Stimulated activated memory B cell treated with anti-CD40 and anti-IgM and Interleukin-4, amounts not matched to agents 10 μg/mL and 1 μg/mL and 100 μg/mL, for 72 hours (primary cell): ENCODE measurements at places on chromosomes 4 and X.
A peak's percentile ranks its signal among the peaks of the same experiment; 100 is the strongest.

DNA sequence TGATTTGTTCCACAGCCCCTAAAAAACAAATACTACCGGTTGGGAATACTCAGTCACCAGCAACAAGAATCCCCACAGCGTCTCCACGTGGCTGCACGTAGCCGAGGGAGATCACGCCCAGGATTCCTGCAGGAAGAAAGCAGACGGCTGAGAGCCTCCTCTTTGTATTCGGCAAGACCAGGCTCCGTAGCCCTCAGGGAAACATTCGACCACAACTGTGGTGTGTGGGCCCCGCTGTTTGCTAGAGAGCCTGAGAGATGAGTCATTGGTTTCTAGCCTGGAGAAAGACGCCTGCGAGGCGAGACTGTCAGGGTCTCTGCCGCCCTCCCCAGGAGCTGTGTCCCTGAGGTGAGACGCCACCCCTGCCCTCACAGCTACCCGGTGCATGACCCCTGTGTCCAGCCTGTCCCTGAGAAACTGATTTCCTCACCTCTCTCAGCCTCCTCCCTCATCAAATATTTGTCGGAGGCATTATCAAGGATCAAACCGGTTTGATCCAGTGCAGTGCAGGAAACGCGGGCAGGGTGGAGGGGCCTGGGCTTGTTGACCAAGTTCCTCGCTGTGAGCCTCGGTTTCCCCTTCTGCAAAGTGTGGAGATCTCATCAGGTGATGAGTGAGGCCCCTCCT lies 4.7 kb upstream of the S100P start:
- peak; percentile 86 for ATAC-seq
- H3K36me3 ChIP-seq: peaks cover 6% of the 10 kb centered on the region
- H3K4me1 ChIP-seq: peaks cover 18% of the 10 kb centered on the region
- H3K4me3 ChIP-seq: no peak overlapping the region

- ATAC-seq: no peak
- no peak overlapping the region for H3K27ac ChIP-seq
- peaks cover 6% of the 10 kb centered on the region for H3K4me1 ChIP-seq
- peaks cover 55% of the 10 kb centered on the region for H3K36me3 ChIP-seq
- H3K27me3 ChIP-seq: no peaks in the 10 kb centered on the region
Observed at GRCh38 chr4:10061650-10062415, 40.5 kb upstream of the SLC2A9 start.

- H3K4me1 ChIP-seq: no peaks in the 10 kb centered on the region
- no peak overlapping the region for H3K27ac ChIP-seq
- no peak for ATAC-seq
- H3K27me3 ChIP-seq: peaks cover 25% of the 10 kb centered on the region
Observed at GRCh38 chr4:87872028-87872427, 39.3 kb downstream of the MEPE start.

GRCh38 chr4:156970501-156971164 lies 966 bp downstream of the PDGFC start:
- H3K4me1 ChIP-seq: no peaks in the 10 kb centered on the region
- ATAC-seq: no peak
- H3K4me3 ChIP-seq: peak overlapping the region; percentile 2
- H3K36me3 ChIP-seq: no peaks in the 10 kb centered on the region

DNA sequence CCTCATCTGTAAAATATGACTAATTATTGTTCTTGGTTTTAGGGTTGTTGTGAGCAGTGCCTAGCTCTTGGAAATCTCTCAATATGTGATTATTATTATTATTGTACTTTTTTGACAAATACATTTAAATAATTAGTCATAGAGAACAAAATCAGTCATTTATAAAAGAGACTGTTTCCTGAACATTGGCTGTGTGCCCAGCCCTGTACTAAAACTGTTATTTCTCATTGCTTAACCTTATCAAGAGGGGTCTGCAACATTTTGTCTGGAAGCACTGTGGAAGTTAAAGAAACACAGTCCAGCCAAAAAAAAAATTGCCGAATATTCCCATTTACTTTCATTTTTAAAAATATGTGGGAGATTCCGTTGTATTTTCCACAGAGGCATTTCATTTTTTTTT lies 989.2 kb upstream of the SLIT2 start:
- H3K27ac ChIP-seq: no peak overlapping the region
- no peaks in the 10 kb centered on the region for H3K4me1 ChIP-seq
- H3K36me3 ChIP-seq: no peaks in the 10 kb centered on the region
- H3K27me3 ChIP-seq: no peaks in the 10 kb centered on the region
- no peak for ATAC-seq

GRCh38 chr4:104758574-104758973 lies 263.9 kb upstream of the CXXC4 start:
- H3K27ac ChIP-seq: no peak overlapping the region
- no peak overlapping the region for H3K4me3 ChIP-seq
- peak; percentile 24 for ATAC-seq
- no peaks in the 10 kb centered on the region for H3K36me3 ChIP-seq

GRCh38 chr4:98491899-98492559 lies 166.4 kb downstream of the TSPAN5 start:
- peaks cover 8% of the 10 kb centered on the region for H3K36me3 ChIP-seq
- peaks cover 27% of the 10 kb centered on the region for H3K4me1 ChIP-seq
- H3K27ac ChIP-seq: peak overlapping the region; percentile 30
- H3K27me3 ChIP-seq: no peaks in the 10 kb centered on the region

DNA sequence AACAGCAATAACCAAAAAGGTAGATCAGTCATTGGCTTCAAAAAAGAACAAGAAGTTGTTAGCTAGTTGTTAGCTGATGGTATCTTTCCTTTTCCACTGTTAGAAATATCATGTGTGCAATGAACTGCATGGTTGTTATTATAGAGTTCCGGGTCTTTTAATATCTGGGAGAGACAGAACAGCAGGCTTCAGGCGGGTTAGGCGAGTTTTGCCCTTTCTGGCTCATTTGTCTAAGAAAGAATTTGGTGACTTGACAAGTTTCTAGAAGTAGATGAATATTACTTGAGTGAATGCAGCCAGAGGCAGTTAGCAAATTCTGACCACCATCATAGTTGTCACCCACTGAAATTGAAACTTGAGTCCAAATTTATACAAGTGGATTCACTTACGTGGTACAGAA lies 88.9 kb upstream of the MID1 start:
- no peak overlapping the region for H3K4me3 ChIP-seq
- H3K4me1 ChIP-seq: no peaks in the 10 kb centered on the region
- H3K27me3 ChIP-seq: no peaks in the 10 kb centered on the region
- ATAC-seq: no peak
- H3K27ac ChIP-seq: no peak overlapping the region
- H3K36me3 ChIP-seq: no peaks in the 10 kb centered on the region

- no peak for ATAC-seq
- H3K4me1 ChIP-seq: no peaks in the 10 kb centered on the region
- H3K27ac ChIP-seq: no peak overlapping the region
Observed at GRCh38 chr4:20386906-20387305, 135.2 kb downstream of the SLIT2 start.

DNA sequence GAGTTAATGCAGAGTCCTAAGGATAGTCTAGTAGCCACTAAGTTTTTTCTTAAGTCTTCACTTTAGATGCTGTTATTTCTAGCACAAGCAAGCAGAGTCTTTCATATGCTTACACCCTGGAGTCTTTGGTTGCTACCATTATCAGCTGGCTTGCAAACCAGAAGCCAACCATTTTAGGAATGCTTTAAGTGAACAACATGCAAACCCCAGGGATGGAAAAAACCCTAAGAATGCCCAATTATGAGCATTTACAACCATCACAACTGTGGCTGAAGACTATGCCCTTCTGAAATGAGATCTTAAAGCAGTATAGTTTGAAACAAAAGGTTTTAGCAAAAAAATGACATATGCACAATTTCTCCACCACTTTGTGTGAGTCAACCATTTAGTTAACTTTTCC lies 6.6 kb downstream of the MID1IP1 start:
- ATAC-seq: no peak
- H3K4me1 ChIP-seq: peaks cover 26% of the 10 kb centered on the region
- H3K4me3 ChIP-seq: no peak overlapping the region
- H3K27ac ChIP-seq: no peak overlapping the region

GRCh38 chr4:8738471-8738931 lies 133.1 kb downstream of the HMX1 start:
- H3K4me3 ChIP-seq: no peak overlapping the region
- H3K27ac ChIP-seq: no peak overlapping the region
- no peaks in the 10 kb centered on the region for H3K4me1 ChIP-seq
- no peak for ATAC-seq

GRCh38 chrX:114800719-114801118 lies 216.7 kb downstream of the IL13RA2 start:
- no peaks in the 10 kb centered on the region for H3K27me3 ChIP-seq
- ATAC-seq: no peak
- no peak overlapping the region for H3K4me3 ChIP-seq
- H3K36me3 ChIP-seq: no peaks in the 10 kb centered on the region
- H3K4me1 ChIP-seq: no peaks in the 10 kb centered on the region

DNA sequence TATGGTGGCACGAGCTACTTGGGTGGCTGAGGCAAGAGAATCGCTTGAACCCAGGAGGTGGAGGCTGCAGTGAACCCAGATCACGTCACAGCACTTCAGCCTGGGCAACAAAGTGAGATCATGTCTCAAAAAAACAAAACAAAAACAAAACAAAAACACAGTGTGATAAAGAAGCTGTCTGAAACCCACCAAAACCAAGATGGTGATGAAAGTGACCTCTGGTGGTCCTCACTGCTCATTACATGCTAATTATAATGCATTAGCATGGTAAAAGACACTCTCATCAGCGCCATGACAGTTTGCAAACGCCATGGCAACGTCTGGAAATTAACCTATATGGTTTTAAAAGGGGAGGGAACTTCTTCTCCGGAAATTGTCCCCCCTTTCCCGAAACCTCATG lies 29.4 kb upstream of the OPHN1 start:
- no peak for ATAC-seq
- no peaks in the 10 kb centered on the region for H3K27me3 ChIP-seq
- H3K4me1 ChIP-seq: peaks cover 4% of the 10 kb centered on the region
- no peak overlapping the region for H3K27ac ChIP-seq
- no peaks in the 10 kb centered on the region for H3K36me3 ChIP-seq
- no peak overlapping the region for H3K4me3 ChIP-seq

GRCh38 chrX:26253526-26253925 lies 37.6 kb downstream of the MAGEB5 start:
- no peak overlapping the region for H3K27ac ChIP-seq
- H3K4me3 ChIP-seq: no peak overlapping the region
- H3K27me3 ChIP-seq: no peaks in the 10 kb centered on the region
- no peak for ATAC-seq
- H3K36me3 ChIP-seq: no peaks in the 10 kb centered on the region

- H3K36me3 ChIP-seq: peaks cover 10% of the 10 kb centered on the region
- H3K27ac ChIP-seq: no peak overlapping the region
- ATAC-seq: no peak
- no peak overlapping the region for H3K4me3 ChIP-seq
- peaks cover 40% of the 10 kb centered on the region for H3K4me1 ChIP-seq
- no peaks in the 10 kb centered on the region for H3K27me3 ChIP-seq
Observed at GRCh38 chr4:152357206-152357605, 178.7 kb downstream of the FBXW7 start.

GRCh38 chr4:8694226-8694625 lies 101.7 kb downstream of the CPZ start:
- ATAC-seq: no peak
- H3K27me3 ChIP-seq: peaks cover 12% of the 10 kb centered on the region
- H3K27ac ChIP-seq: no peak overlapping the region
- H3K4me3 ChIP-seq: no peak overlapping the region
- H3K36me3 ChIP-seq: no peaks in the 10 kb centered on the region
- H3K4me1 ChIP-seq: no peaks in the 10 kb centered on the region

DNA sequence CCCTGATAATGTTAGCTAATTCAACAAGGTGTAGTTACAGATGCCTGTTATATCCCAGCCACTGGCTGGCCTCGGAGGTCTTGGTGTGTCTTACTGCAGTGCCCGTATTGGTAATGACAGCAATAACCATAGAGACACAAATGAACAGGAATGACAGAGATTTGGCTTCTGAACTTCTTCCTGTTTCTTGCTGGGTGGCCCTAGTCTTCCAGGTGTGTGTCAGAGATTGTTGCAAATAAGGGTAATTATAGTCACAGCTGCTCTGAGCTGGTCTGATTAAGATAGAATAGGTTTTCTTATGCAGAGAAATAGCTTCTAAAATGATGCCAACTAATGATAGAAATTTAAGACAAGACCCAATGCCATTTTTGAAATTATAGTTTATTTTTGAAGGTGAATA lies 64.1 kb upstream of the MAD2L1 start:
- no peaks in the 10 kb centered on the region for H3K27me3 ChIP-seq
- H3K36me3 ChIP-seq: no peaks in the 10 kb centered on the region
- H3K4me3 ChIP-seq: no peak overlapping the region
- H3K4me1 ChIP-seq: no peaks in the 10 kb centered on the region
- no peak for ATAC-seq

- no peaks in the 10 kb centered on the region for H3K36me3 ChIP-seq
Observed at GRCh38 chr4:16118090-16118489, 34.3 kb upstream of the PROM1 start.

DNA sequence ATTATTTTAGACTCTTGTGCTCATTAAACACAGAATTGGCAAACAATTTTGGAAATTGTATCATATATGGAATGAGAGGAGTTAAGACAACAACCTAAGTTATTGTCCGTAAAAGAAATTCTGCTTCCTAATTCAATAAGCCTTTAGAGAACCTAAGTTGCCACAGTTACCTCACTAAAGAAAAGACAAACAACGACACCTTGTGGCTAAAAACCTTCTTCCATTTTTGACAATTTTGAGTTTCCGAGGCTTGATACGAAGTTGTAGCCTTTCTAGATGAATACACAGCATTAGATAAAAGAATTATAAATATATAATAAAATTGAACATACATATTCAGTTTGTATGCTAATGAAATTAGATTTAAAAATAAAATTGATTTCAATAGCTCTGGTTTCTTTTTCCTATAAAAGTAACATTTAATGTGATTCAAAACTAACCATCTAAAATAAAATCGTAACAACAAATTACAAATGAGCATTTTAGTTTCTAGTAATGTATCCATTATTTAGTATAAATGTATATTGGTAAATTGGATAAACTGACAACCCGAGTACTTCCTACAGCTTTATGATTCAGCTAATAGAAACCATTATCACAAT lies 275.1 kb downstream of the GPM6A start:
- no peak overlapping the region for H3K27ac ChIP-seq
- no peaks in the 10 kb centered on the region for H3K4me1 ChIP-seq
- ATAC-seq: no peak
- H3K27me3 ChIP-seq: no peaks in the 10 kb centered on the region
- H3K36me3 ChIP-seq: no peaks in the 10 kb centered on the region

DNA sequence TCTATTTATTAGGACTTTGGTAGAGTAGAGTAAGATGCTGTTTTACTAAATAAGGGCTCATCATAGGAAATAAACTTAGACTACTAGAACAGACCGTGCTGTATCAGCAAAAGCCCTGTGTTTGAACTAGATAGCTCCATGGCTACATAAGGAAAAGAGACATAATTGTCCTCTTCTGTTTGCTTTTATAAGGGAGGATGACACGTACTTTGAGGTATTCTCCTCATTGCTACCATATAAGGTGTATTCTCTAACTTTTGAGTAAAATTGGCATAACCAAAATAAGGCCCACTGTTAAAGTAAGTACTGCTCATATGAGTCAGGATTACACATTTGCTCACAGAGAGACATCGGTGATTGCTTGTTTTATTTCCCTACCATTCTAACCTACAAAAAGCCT lies 64.3 kb downstream of the PDLIM5 start:
- peaks cover 9% of the 10 kb centered on the region for H3K36me3 ChIP-seq
- ATAC-seq: no peak
- peaks cover 22% of the 10 kb centered on the region for H3K4me1 ChIP-seq
- no peaks in the 10 kb centered on the region for H3K27me3 ChIP-seq
